ENCODE measurements at places on chromosomes 4 and X.

DNA sequence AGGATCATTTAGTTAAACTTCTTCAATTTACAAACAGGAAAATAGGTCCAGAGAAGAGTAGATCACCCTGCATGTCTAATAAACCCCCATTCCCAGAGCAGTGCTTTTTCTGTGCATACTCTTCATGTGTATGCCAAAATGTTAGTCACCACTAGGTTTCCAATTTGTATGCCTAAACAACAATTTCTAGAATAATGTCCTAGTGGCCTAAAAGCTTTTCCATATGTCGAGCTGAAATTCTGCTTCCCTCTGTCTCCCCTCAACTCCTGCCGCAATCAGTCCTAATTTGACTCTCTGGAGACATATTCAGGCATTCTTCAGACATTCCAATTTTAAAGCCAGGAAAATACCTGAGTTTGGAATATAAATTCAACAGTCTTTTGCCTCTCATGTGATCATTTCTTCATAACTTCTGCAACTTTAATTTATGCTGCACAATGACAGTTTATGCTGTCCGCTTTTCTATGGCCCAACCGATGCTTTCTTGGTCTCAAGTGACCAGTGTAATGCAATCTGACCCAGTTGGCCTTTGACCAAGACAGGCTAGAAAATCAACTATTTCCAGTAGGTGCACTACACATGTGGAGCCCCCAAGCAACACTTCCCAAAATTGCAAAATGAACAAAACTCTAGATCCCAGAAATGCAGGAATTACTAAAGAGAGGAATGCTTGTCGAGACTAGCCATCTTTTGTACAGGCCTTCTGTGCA lies 122.9 kb upstream of the FMR1 start:
- no peak for DNase-seq

DNA sequence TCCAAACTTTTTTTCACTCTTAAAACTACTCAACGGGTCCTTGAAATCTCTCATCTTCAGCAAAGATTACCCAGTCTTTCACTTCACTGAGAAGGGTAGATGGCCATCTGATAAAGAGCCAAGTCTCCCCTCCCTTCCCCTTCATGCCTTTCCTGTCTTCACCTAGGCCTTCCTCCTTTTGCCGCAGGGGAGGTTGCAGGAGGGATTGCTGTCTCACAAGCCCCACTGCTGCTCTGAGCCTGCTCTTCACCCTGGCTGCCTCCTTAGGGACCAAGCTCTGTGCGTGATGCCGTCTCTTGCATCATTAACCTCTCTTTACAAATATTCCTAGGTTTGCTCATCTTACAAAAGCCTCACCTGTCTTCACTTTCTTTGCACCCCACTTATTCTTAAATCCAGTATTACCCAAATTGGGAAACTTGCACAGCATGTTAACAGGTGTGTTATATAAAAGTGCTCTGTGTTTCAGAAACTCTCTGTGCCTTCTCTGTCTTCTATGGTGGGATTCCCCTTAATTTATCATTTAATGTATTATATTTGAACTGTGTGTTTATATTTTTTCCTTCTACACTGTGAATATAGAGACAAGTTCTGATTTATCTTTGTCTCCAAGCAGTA lies 3.8 kb downstream of the ZFX start:
- no peak for DNase-seq

- no peak for DNase-seq
These were observed 51.3 kb downstream of the SH3RF1 start for GRCh38 chr4:169219440-169219839.

- no peak for DNase-seq
These were observed 14.7 kb downstream of the TRO start for GRCh38 chrX:54935306-54935705.

DNA sequence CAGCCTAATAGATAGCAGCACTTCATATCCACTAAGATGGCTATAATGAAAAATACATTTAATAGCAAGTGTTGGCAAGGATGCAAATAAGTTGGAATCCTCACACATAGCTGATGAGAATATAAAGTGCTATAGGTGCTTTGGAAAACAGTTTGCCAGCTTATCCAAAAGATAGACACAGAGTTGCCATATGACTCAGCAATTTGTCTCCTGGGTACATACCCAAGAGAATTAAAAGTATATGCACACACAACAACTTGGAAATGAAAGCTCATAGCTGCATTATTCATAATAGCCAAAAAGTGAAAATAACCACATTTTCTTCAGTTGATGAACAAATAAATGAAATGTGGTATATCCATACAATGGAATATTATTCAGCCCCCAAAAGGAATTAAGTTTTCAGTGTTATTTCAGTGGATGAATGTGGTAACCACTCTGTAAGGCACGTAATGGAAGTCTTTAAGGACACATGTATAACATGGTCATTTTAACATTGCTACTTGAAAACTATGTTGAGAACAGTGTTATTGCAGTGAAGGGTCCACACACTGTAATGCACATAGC lies 320.9 kb upstream of the ADGRL3 start:
- DNase-seq: no peak

All from vagina (tissue), 2 donors.